ENCODE measurements at places on chromosomes 7 and 10.

GRCh38 chr10:67385566-67385965 is 310.4 kb downstream of the CTNNA3 start:
- no peak for DNase-seq

DNA sequence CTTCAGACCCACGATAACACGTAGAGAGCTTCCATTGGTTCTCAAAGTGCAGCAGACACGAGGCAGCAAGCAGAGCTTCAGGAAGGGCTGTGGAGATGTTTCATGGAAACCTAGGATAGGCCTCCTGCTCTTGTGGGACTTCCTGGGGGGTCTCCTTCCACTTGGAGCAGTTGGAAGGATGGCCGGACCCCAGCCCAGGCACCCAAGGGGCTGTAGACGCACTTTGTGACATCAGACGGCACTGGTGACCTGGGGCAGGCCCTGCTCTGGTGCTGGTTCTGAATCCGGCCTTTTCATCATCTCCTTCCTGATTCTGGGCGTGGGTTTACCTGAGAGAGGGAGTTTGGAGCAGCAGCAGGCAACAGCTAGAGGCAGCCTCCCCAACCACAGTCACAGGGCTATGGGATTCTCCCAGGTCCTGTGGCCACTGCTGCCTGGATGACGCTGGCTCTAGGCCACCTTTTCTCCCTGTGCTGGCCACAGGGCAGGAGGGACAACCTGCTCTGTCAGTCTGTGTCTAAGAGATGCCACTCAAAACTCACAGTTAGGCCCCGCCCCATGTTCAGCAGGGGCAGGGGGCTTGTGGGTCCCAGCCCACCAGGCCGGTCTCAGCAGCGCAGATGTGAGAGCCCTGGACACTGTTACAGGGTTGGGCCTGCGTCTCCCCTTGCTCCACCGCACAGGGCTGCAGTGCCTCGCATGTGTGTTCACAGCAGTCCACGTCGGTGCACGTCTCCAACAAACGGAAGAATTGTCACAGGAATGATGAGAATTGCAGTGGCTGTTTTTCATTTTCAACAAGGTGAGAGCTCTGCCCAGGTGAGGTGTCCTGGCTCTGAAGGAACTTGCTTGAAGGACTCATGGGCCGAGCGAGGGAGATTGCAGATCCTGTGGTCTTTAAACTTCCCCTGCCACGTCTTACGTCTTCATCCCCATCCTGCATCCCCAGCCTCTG is 569.3 kb downstream of the TCERG1L start:
- no peak for DNase-seq

DNA sequence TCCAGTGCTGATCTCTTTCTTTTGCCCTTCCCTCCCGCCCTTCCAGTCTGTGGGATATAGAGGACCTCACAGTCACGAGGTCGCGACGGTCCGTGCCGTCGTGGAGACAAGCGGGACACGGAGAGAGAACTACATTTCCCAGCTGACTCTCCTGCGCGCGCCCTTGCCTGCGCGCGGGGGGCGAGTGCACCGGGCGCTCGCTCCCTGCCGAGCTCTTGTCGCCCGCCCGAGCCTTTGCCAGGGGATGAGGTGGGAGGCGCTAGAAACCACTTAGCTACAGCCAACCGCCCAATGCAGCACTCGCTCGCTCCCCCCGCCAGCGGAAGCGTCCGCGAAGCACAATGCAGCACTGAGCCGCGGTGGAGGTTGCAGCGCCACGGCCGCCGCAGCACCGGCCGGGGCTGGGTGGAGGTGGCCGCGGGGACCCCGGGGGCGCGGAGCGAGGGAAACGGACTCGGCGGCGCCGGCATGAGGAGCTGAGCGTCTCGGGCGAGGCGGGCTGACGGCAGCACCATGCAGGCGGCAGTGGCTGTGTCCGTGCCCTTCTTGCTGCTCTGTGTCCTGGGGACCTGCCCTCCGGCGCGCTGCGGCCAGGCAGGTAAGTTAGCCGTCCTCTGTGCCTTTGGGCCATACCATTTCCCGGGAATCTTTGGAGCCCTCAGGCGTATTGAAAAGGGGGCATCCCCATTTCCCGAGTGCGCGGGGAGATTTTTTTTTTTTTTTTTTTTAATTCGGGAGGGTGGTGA is at the start of gene ADAM22:
ADAM22 (plus strand) TSS at position 299 of the 746 bp plus-strand sequence; CDS start at position 514, 215 bp downstream.
- DNase-seq, result peak; percentile 60

GRCh38 chr10:71805776-71806703 is 32.7 kb upstream of the VSIR start:
- no peak for DNase-seq

- no peak for DNase-seq
These were observed 173.6 kb upstream of the AKR1E2 start for GRCh38 chr10:4652111-4653010.

GRCh38 chr7:100130608-100131453 is 4.1 kb downstream of the MBLAC1 start:
- no peak for DNase-seq

- no peak for DNase-seq
These were observed 14.2 kb downstream of the VTI1A start for GRCh38 chr10:112461029-112461887.

DNA sequence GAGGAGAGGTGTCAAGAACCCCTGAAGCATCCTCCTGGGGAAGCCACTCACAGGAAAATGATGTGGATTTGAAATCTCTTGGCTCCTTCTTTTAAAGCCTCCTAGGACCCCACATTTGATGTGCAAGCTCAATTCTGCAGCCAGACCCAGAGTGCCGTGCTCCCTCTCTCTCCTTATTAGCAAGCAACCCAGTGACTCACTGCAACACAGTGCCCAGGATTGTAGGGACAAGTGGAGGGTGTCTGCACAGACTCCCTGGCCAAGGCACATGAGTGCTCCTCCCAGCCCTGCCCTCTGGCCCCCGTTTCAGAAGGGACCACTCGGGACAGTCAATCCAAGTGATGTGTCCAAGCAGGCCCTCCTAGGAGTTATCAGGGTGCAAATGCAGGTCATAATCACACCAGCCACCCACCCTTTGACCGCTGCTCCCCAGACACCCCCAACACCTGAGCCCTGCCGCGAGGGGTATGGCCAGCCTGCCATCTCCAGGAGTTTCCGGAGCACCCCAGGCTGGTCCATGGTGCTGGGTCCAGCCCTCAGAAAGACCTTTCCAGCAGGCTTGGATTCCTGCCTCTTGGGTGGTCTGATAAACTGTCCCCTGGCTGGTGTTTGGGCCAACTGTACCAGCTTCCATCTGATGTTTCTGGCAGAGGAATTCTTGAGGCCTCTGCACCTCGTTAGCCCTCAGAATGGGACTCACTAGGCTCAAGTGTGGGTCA is 54.5 kb upstream of the CXCL12 start:
- no peak for DNase-seq

Data from astrocyte of the cerebellum (primary cell).